ENCODE measurements at places on chromosomes 12 and 14. TPM values are rescaled to one million over a fixed set of nuclear protein-coding genes. Genes with fewer than 3 reads are reported as not detected.

The IKZF4 gene
- 1.0 TPM for total RNA-seq

The HIF1A gene
- 266 TPM for total RNA-seq

The RNASE2 gene
- total RNA-seq: not detected

The ETFBKMT gene
- 0.52 TPM for total RNA-seq

The ALDH1L2 gene
- 0.15 TPM for total RNA-seq

The POTEG gene
- 0.12 TPM for total RNA-seq

The KRT8 gene
- 719 TPM for total RNA-seq

The CCDC38 gene
- not detected for total RNA-seq

The GNB3 gene
- 1.8 TPM for total RNA-seq

The KLRB1 gene
- total RNA-seq: not detected

The CCDC197 gene
- total RNA-seq: not detected

The TMTC2 gene
- total RNA-seq: 17.5 TPM

The LRRIQ1 gene
- 0.40 TPM for total RNA-seq

The ZNF26 gene
- total RNA-seq: 30.2 TPM

The KCNH3 gene
- 0.12 TPM for total RNA-seq

The TMEM253 gene
- not detected for total RNA-seq

The CAPZA3 gene
- not detected for total RNA-seq

The TMEM121 gene
- 27.5 TPM for total RNA-seq

The TUNAR gene
- not detected for total RNA-seq

The ARHGEF40 gene
- 2.7 TPM for total RNA-seq
